NCI-H2107 (cell line): ENCODE measurements at places on chromosomes 12 and 14.

DNA sequence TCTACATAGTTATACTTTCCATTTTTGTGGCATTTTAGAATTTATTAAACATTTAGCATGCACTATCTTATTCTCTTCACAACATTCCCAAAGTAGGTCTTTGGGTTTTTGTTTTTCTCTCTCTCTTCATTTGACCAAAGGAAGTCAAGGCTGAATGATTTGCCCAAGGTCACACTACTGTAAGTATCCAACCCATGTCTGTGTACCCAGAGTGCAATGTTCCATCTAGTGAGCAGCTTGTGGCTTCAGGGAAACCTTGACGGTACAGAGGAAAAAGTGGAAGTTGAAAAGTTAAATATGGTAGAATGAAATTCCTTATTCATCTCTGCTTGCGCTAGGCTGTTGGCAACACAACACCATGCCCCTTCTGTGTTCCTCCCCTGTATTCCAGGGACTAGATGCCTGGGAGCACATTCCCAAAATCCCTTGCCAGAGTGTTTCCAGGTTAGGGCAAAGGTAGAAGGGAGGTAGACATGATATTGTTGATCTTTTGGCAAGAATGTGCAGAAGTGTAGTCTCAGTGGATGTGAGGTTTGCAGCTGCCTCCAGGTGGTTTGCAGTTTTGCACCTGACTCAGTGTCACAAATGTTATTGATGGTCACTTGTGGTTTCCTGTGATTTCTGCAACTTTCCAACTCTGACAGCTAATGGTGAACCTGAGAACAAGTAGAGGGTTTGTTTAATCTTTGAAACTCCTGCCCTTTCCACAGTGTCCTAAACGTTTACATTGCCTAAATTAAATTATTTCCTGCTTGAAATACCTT lies 196.7 kb downstream of the RMST start:
- DNase-seq = no peak

DNA sequence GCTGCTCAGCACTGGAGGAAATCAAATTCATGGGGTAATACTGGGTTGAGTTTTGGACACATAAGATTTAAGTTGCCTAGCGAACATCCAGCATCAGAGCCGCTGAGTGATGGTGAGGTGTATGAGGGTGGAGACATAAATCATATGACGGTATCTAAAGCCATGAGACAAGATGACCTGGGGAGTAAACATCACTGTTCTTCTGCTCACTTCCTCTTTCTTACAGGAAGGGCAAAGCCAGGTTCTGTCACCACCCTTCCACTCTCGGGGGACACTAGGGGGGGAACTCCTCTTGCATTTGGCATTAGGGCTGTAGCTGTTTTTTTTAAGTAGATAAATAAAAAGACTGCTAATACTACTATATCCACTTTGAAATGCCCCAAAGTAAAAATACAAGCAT lies 24.0 kb downstream of the PRDM4 start:
- DNase-seq = no peak

GRCh38 chr14:93857081-93857480 lies 68.8 kb upstream of the PRIMA1 start:
- DNase-seq = peak; percentile 28

GRCh38 chr12:118126119-118126757 lies 9.7 kb upstream of the PEBP1 start:
- no peak for DNase-seq

DNA sequence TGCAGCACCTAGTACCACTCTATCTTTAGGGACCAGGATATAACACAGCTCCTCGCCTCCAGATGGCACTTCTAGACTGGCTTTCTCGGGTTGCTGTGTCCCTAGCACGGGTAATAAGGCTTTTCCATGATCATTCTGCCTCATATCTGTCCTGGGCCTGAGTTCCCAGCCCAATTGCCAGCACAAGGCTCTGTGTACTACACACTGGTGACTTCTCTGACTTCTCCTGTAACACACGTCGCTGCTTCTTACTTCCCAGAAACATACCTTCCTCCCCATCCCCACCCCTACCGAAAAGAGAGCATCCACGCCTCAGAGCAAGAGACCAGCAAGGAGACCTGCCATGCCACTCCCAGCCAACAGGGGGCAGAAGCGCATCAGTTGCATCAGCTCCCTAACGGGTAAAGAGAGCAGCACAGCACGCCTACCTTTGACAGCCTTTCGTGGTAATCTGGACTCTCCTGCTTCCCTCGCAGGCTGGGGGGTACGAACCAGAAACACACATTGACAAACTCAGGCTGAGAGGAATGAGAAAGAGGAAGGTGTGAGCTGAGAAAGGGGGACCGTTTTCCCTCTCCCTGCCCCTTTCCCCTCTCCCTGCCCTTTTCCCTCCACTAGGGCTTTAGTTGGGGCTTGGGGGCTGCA lies 21.2 kb upstream of the ZNF740 start:
- peak; percentile 61 for DNase-seq

- no peak for DNase-seq
These were observed 226.5 kb downstream of the C12orf50 start for GRCh38 chr12:87802721-87803011.

DNA sequence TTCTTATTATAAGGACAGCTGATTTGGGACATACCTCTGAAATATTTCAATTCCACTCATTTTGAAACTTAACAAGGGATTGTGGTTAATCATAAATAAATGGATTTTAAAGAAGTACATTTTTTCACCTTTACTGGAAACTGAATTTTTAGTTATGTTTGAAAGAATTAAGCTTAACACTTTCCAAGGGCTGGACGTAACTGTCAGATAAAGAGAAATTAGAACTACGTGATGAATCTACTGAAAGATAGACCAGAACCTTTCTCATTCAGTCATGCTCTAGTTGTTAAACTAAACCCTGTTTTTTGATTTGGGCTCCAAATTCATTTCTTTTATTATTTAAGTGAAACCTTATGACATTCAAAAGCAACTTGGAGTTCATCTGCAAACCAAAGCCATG lies 1892.1 kb upstream of the SEL1L start:
- no peak for DNase-seq

GRCh38 chr12:123934829-123935228 lies 37.8 kb downstream of the CCDC92 start:
- no peak for DNase-seq

GRCh38 chr12:101570047-101570446 lies 24.7 kb upstream of the MYBPC1 start:
- DNase-seq = no peak

DNA sequence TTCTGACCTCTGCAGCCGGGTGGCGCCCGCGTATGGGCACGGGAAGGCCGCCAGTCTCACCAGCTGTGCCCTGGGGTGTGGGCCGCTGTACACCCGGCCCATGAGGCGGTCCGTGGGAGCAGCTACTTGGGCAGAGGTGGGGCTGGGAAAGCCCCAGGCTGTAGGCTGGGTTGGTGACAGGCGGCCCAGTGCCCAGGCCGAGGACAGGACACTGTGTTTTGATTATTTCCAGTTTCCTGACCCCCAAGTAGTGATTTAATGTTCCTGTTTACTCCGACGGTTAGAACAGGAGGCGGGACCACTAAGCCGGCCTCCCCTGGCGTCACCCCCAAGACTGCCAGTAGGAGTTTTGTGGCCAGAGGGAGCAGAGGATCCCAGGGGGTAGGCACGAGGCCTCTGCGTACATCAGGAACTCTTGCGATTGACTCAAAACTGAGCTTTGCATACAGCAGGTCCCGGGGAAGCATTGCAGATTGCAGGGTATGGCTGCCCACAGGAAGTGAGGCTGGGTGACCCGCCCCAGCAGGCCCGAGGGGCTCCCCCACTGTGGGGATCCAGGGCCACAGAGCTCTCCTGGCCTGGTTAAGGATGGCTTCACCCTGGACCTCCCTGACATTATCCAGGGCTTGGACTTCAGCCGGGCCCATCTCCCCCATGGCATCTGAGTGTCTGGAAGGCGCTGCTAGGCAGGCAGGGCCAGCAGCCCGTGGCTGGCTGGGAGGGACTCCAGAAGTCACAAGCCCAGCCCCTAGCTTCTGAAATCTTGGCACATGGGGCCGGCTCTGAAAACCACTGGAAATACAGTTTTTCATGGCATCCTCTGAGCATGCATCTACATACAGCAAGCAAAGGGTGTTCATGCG lies 42.5 kb upstream of the DIO3 start:
- DNase-seq = no peak

GRCh38 chr14:103735022-103735421 lies 19.4 kb downstream of the ZFYVE21 start:
- no peak for DNase-seq
